Stimulated activated CD8-positive, alpha-beta memory T cell treated with anti-CD3 and anti-CD28 coated beads, Interleukin-2, amount 100 ng/mL, for 1 hour (primary cell): ENCODE measurements at places on chromosomes 11 and 22.

GRCh38 chr11:32366666-32367065, 68.7 kb downstream of the WT1 start:
- no peak for DNase-seq

GRCh38 chr22:23062616-23063538, 7.4 kb upstream of the GNAZ start:
- DNase-seq, result no peak

GRCh38 chr22:21933413-21933812, 19.2 kb downstream of the PPM1F start:
- DNase-seq, result no peak

DNA sequence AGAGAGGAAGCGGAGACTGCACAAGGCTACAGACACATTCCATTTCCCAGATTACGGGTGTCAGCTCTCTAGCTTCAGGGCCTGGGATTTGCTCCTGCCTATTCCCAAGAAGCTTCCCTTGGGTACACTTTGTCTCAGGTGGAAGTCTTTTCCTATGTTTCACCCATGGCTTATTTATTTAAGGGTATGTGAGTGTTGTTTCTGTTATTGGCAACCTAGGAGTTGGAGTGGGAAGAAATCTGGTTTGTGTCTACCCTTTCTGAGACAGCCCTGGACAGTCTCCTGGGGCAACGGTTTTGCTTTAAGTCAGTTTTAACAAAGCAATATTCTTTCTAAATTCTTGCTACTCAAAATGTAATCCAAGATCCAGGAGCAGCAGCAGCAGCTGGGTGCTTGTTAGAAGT, 127.0 kb downstream of the MICAL2 start:
- DNase-seq, result no peak

- no peak for DNase-seq
These were observed 638.5 kb downstream of the NTM start for GRCh38 chr11:132008872-132009271.

GRCh38 chr22:31244943-31245451, 32.9 kb downstream of the LIMK2 start:
- no peak for DNase-seq

- no peak for DNase-seq
These were observed 113.6 kb downstream of the SIK3 start for GRCh38 chr11:116984589-116984988.

DNA sequence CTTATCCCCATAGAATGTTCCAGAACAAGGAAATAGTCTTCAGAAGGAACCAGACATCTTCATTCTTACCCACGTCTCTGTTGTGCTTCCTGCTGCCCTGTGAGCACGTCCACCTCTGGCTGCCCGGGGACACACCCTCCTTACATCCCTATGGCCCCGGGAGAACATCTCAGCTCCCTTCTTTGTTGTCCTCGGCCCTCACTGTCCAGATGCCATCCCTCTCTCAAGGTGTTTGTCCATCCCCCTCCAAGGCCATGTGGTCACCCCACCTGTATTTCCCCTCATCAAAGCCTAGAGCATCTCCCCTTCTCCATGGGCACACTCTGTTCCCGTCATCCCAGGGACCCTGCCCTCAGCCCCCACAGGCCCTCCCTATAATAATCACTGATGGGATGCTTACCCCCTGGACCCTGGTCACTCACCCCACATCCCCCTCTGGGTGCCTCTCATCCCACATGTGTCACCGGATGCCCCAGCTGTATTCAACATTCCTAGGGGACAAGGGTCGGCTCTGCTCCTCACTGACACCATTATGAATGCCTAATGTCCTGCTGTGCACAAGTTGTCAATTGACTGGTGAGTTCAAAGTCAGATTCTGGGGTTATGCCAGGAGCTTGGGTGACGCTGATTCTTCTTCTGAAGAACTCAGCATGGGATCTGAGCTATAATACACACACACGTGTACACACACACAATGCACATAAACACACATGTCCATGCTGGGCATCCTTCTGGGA, 28.8 kb downstream of the IGLL5 start:
- DNase-seq, result no peak

DNA sequence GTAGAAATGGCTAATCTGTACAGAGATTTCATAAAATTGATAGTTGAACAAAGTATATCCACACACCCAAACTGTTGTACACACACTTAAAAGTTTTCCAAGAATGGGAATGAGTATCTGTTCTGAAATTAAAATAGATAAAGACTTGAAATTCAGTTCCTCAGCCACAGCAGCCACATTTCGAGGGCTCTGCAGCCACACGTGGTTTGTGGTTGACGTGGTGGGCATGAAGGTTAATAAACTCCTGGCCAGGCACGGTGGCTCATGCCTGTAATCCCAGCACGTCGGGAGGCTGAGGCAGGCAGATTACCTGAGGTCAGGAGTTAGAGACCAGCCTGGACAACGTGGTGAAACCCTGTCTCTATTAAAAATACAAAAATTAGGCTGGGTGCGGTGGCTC, 24.0 kb downstream of the TPST2 start:
- no peak for DNase-seq

GRCh38 chr11:77347948-77348347, 46.5 kb upstream of the GDPD4 start:
- DNase-seq, result no peak

DNA sequence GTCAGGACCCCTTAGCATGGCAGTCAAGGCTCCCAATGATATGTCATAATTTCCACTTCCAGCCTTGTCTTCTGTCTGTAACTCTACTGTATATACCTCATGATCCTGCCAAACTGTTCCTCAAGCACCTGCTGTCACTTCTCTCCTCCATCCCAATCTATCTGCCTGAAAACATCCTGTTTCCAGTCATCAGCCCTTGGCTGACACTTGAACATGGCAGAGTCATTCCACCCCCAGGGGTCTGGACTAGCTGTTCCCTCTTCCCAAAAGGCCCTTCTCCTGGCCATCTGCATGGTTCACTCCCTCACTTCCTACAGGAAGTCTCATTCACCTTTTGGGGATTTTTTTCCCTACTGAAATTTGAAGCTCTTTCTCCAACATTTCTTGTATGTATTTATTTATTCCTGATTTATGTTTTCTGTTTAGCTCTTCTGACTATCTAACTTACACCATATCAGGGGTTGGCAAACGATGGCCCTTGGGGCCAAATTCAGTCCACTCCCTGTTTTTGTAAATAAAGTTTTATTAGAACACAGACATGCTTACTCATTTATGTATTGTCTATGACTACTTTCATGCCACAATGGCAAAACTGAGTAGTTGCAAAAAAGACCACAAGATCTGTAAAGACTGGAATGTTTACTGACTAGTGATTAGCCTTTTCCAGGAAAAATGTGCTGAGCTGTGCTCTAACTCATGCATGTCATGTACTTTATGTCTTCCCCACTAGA, 278.4 kb downstream of the KIRREL3 start:
- DNase-seq, result no peak

DNA sequence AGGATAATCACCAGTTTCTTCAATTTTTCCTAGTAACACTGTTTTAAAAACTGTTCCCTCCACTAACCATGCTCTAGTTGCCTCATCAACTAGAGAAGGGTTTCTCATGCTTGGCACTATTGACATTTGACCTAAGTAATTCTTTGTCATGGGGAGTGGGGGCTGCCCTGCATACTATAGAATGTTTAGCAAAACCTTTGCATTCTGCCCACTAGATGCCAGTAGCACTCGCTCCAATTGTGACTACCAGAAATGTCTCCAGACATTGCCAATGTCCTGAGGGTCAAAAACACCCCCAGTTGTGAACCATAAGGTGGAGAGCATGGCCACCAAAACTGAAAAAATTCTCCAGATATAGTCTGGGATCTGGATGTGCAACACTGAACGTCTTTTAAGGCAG, 27.6 kb upstream of the BMAL1 start:
- no peak for DNase-seq

GRCh38 chr11:68940651-68941323, 37.1 kb downstream of the IGHMBP2 start:
- no peak for DNase-seq

- DNase-seq, result no peak
These were observed 55.7 kb downstream of the ATM start for GRCh38 chr11:108278546-108278945.

DNA sequence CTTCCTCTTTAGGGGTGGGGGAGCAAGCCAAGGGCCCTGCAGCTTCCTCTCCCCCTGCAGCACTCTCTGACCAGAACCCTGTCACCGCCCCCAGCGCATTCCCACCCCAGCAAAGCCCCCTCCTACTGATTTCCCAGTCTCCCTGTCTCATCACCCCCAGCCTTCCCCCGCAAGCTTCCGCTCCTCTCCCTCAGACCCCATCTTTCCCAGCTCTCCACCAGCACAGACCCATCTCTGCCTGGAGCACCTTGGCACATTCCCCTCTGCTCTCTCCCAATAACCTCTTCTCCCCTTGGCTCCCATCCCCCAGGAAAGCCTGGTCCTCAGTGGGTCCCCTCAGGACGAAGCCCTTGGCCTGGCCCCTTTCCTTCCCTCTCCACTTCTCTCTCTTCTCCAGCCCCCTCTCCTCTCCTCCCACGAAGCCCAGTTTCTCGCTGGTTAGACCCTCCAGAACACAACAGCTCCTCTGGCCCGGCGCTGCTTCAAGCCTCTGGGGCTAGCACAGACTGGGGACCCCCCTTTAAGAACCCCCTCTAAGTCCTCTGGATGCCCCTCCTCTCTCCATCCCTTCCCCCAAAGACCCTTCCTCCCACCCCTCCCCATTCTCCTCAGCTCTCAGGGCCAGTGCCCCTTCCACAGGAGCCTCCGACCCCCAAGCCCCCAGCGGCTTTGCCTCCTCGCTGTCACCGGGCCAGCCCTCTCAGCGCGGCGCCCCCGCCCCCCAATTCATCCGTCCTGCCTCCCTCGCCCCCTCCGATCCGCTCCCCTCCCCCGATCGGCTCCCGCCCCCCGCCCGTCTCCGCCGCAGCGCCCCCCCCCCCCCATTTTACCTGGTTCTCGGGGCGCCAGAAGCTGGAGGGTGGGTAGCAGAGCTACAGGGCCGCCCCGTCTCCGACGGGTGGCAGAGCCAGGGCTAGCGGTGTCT, 594 bp downstream of the NRXN2 start:
- DNase-seq, result no peak

GRCh38 chr11:32478277-32478731, 43.0 kb upstream of the WT1 start:
- no peak for DNase-seq

DNA sequence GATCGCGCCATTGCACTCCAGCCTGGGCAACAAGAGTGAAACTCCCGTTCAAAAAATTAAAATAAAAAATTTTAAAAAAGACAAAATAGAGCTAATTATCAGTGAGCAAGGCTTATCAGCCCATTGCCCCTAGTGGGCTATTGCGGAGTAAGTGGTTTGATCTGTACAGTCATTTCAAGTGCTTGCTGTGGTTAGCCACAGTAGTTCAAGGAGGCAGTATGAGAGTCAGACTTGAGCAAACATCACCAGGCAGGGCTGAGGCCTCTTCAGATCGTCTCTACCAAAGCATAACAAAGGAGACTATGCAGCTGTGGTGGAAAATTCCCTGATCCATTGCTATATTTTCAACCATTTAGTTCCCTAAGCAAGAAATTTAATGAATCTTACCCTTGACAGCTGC, 4.3 kb upstream of the SBF2 start:
- no peak for DNase-seq

GRCh38 chr11:112175599-112175952, 264 bp downstream of the BCO2 start:
- no peak for DNase-seq

GRCh38 chr11:36469881-36470802, 39.9 kb downstream of the TRAF6 start:
- no peak for DNase-seq

GRCh38 chr22:30205281-30206115, 41.1 kb downstream of the LIF start:
- no peak for DNase-seq

DNA sequence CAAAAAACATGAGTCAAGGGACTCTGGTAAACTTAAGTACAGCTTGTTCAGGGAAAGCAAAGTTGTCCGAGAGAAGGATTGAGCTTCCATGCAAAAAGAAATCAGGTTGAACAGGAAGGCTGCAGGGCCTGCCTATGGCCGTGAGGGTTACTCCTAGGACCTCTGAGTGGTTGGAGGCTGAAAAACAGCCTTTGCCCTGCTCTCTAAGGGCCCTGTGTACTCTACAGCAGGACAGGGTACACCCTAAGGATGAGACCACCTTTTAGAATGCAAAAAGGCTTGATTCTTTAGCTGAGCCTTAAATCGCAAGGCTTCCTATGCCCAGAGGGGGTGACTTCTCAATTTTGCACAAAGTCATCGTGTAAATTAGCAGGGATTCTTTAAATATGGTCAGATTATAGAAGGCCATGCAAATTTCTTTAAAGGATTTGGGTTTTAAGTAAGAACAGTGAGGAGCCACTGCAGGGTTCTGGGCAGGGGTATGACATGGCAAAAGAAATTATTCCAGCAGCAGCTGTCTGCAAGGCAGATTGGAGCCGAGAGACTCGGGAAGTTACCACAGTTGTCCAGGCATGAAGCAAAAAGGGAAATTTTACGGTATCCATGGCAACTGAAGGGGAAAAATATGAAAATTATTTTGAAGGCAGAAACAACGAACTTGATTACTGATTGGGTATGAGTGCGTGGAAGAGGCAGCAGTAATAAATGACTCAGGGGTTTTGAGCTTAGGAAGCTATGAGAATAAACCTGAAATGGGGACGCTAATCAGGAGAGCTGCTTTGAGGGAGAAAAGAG, 91.8 kb downstream of the FAM76B start:
- no peak for DNase-seq

- DNase-seq, result no peak
These were observed 42.6 kb upstream of the P4HA3 start for GRCh38 chr11:74354036-74354435.

DNA sequence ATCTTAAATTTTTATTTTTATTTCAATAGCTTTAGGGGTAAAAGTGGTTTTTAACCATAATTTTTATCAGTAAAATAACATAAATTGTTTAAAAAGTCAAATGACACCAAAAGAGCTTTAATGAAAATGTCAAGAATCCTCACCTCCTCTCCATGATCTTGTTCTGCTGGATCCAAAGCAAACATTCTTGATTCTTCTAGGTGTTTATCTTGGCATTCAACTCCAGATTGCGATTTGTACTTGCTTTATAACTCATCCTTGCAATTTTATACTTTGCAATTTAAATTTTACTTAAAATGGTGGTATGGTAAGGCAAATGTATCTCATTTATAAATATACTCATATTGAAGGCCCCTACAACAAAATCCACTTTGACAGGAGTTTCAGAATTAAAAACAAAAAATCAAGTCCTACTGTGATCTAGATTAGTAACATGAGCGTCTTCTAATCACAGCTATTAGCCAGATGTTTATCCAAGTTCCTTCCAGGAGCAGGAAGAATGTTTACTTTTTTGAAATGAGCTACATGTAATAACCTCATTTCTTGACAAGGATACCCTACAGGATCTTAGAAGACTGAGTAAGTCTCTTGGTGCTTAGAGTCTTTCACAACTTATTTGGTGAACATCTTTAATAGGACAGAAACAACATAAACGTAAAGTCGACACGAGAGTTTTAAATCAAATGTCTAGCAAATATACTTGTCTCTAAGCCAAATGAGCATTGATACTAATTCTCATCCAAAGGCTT, 72.4 kb upstream of the CARD18 start:
- no peak for DNase-seq

DNA sequence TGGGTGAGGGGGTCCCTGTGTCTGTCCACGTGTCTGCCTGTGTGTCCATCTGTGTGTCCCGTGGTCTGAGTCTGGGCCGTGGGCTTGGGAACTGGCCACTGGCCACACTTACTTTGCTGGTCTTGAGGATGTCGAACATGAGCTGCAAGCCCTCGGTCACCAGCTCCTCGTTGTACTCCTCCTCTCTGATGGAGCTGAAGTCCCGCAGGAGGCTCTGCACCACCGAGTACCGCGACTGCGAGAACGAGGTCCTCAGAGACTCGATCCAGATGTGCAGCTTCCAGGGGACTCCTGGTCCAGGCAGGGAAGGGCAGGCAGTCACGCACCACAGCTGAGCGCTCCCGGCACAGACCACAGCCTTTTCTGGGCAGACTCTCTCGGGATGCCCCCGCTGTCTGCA, 55.4 kb downstream of the NAT10 start:
- DNase-seq, result no peak
